ENCODE measurements at places on chromosomes 3 and 15.

DNA sequence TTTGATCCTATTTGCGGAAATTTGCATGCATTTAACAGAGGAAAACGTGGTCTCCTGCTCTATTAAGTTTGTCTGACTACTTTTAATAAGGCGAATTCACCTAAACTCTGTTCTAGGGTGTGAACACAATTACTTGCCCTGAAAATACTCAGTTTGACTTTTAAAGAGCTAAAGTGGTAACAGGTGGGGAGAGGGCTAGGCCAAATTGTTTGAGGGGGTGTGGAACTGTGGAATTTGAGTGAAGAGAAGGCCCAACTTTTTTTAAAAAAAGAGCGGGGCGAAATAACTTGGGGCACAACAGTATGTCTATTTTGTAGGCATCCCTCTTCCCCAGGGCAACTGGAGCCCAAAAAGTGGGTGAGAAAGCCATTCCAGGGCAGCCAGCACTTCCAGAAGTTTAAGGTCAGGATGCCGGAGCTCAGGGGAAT is 580 bp upstream of the FXR1 start:
- no peak for DNase-seq

DNA sequence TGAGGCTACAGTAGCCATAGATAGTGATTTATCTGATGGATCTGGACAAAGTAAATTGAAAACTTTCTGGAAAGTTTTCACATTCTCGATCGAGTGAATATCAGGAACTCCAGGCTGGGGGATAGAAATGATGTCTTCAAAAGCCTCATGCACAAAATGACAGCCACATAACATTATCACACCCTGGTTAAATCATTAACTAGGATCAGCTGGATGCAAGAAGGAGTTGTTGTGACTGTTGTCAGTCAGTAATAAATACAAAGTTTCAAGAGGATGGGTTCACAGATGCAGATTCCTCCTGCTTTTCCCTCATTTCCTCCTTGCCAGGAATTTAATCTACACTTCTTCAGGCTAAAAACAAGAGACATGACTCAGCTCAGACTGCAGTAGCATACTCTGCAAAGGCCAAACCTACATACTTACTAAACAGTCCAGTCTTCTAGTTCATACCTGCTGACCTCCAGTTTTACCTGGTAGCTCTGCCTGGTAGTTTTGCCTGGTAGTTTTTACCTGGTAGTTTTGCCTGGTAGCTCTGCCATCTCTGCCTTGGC is 40.9 kb downstream of the C2CD4A start:
- no peak for DNase-seq

- DNase-seq, result no peak
Measured at GRCh38 chr15:57427367-57427821, 51.1 kb downstream of the CGNL1 start.

DNA sequence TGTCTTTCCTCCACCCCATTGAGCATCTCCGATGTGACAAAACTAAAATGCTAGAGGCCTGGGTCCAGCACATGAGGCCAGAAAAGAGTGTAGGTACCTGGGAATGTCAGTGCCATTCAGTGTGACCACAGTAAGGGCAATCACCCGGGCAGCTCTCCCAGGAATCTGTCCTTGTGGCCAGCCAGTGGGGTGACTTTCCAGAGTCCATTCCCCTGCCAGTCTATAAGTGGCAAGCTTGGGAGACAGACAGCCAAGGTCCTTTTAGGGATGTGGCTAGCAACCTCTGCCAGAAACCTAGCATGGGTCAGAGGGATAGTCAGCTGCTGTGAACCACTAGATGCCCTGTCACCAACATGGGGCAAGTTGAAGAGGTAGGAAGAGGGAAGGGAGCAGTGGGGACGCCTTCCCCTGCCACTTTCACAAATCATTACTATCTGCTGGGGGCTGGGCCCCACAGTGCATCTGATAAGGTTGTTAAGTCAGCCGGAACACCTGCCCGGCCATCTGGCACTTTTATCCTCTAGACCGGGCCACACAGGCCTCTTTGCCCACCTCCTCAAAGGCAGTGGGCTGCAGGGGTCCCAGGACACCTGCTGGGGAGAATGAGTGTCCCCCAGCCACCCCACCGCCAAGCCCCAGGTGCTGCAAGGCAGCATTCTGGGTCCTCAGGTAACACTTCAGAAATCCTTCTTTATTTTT is 24.8 kb upstream of the DET1 start:
- DNase-seq, result no peak

- DNase-seq, result no peak
Measured at GRCh38 chr3:127525373-127525772, 65.2 kb downstream of the TPRA1 start.

DNA sequence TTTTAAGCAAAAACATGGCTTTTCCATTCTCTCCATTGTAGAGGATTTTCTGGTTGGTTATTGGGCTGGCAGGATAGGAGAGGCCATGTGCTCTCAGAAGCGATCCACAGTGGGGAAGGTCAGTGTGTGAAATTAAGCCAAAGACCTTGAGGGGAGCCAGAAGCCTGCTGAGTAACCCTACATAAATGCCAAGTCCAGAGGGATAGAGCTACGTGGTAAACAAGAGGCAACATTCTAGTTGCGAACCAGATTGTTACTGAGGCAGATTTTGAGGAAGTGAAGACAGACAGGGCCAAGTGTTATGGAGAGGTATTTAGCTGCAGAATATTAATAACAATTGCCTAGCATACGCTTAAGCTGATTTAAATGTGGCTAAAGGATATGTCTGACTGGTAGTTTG is 592.8 kb upstream of the GBE1 start:
- DNase-seq, result no peak

DNA sequence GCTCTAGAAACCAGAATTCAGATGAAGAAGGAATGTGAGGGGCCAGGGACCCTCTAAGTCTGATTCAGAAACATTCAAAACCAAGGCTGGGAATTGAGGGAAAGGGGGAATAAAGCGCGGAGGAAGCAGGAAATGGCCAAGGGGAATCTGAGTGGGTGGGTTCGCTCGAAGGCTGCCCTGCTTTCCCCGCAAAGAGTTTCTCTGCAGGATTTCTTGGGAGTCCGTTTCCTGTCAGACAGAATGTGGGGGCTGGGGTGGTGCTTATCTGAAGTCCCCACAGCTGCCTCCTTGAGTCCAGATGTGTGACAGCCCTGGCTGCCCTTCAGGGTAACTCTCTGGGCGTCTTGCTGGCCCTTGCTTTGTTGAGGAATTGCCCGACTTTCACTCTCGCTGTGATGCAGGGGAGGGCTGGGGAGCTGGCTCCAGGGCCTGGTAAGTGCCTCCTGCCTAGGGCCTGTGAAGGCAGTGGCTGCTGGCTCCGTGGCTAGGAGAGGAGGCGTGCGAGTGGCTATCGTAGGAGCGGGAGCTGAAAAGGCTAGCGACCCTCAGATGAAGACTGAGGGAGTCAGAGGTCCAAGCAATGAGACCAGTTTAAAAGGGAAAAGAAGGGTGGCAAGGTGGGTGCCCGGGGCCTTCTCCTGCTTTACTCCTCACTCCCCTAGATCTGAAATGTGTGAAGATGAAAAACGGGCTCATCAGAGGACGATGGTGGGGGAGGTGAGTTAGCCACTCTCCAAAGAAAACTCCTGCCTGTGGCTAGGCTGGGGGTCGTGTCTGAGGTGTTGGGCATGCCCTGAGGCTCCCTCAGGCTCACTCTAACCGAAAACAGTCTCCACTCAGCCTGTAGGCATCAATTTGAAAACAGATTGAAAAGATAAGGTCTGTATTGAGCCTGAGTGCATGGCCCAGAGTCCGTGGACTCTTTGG is 143.9 kb upstream of the UMPS start:
- no peak for DNase-seq

- DNase-seq, result no peak
Measured at GRCh38 chr3:147518465-147518864, 109.3 kb downstream of the ZIC1 start.

GRCh38 chr3:141538568-141539240 is 51.9 kb downstream of the RASA2 start:
- no peak for DNase-seq

- DNase-seq, result no peak
Measured at GRCh38 chr15:56913670-56914069, 4.8 kb upstream of the TCF12 start.

DNA sequence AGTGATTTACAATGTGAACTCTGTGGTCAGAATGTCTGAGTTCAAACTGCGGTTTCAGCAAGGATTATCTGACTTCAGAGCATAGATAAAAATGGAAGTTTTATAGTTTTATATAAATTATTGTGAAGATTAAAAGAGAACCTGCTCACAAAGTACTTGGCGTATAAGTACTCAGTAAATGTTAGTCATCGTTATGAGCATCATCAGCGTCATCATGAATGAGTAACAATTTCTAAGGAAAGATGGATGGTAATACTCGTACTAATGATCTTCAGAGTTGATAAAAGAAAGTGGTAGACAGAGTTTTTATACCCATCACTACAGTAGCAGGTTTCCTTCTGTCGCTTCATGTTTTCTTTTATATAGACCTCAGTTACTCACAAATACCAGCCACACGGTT is 341.8 kb downstream of the RAP2B start:
- DNase-seq, result no peak

DNA sequence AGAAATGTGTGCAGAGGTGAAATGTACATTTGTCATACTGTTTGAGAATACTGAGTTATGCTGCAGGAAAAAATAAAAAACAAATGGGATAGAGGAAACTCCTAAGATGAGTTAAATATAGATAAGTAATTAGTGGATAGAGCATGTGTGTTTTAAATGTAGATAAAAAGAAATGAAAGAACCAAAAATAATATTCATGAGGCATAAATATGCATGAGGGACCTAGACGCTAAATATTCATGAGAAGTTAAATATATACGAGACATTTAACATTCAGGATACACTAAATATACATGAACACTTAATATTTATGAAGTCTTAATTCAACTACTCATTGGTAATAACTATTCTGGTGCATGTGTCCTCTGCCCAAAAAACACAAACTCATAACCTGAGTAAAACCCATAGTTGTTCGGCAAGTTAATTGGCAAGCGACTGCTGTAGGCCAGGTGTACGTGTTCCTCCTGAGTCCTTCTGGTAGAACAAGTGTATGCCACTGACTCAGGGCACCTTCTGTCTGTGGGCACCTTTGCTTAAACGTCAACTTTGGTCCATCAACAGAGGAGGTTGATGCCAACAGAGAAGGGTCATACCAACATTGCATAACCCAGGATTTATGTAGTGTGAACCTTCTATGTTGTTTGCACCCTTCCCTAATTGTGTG is 24.5 kb upstream of the DENND6A start:
- no peak for DNase-seq

GRCh38 chr3:197023241-197023997 is 6.2 kb downstream of the MELTF start:
- DNase-seq, result no peak

DNA sequence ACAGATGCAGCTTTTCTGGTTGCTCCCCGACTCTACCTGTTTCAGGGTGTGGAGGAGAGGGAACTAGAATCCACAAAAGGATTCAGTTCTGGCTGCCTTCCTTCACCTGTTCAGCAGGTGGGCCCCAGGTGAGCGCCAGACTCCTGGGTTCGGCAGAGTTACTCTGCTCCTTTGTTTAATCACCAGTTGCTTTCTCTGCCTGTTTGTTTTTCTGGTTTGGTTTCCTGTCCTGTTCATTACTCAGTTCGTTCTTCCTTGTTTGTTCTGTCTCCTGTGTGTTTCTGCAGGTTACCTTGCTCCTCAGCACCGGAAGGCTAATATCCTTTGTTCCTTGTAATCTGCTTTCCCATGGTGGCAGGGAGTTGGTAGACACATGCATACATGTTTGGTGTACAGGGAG is 508.5 kb upstream of the ATP11B start:
- DNase-seq, result no peak

GRCh38 chr3:192802957-192803899 is 75.9 kb upstream of the FGF12 start:
- DNase-seq, result no peak

- DNase-seq, result peak; percentile 36
Measured at GRCh38 chr3:196868297-196868661, 559 bp downstream of the SENP5 start.

DNA sequence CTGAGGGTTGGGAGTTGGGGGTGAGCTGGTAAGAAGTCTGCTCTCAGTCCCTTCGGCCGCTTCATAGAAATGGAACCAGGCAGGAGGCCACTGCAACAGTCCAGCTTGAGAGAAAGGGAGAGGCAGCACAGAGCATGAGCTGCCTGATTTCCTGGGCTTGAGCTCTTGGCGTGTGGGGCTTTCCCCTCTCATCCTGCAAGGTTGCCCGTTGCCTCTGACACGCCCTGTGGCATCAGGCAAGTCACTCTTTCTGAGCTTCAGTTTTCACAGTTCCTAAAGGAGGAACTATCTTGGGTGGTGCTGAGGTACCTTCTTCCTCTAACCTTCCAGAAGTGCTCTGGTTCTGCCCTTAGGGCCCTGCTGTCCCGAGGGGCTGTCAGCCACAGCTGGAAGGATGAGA is 4.9 kb downstream of the MESP2 start:
- DNase-seq, result peak; percentile 64

DNA sequence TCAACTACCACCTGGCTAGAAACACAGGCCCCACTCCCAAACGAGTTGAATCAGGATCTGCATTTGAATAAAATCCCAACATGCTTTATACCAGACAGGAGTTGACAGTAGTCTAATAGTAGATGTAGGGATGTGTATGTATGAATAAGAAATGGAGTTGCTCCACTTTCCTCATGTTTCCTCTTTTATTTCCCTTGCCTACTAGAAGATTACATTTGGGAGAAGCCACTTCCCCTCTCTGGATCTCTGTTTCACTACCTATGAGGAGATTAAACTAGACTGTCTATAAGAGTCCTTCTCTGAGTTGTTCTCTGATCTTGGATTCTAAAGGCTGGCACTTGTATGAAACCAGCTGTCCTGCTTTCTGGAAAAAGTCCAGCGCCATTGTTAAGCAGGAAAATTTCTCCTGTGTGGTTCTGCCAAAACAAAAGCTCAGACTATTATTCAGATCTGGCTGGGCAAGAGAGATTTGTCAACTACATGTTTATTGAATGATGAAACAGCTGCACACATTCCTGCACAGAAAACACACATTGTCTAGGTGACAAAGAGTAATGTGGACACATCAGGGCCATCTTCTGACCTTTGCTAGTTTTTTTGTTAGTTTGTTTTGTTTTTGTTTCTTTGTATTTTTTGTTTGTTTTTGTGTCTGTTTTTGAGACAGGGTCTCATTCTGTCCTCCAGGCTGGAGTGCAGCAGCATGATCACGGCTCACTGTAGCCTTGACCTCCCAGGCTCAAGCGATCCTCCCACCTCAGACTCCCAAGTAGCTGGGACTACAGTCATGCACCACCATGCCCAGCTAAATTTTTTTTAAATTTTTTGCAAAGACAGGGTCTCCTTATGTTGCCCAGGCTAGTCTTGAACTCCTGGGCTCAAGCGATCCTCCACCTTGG is 29.9 kb downstream of the ACP3 start:
- DNase-seq, result no peak

Measured in activated CD4-positive, alpha-beta T cell treated with anti-CD3 and anti-CD28 coated beads for 36 hours (primary cell).